ENCODE measurements at places on chromosomes 16 and 17.

GRCh38 chr17:31512104-31512740, 120.7 kb downstream of the RAB11FIP4 start:
- no peak for DNase-seq

DNA sequence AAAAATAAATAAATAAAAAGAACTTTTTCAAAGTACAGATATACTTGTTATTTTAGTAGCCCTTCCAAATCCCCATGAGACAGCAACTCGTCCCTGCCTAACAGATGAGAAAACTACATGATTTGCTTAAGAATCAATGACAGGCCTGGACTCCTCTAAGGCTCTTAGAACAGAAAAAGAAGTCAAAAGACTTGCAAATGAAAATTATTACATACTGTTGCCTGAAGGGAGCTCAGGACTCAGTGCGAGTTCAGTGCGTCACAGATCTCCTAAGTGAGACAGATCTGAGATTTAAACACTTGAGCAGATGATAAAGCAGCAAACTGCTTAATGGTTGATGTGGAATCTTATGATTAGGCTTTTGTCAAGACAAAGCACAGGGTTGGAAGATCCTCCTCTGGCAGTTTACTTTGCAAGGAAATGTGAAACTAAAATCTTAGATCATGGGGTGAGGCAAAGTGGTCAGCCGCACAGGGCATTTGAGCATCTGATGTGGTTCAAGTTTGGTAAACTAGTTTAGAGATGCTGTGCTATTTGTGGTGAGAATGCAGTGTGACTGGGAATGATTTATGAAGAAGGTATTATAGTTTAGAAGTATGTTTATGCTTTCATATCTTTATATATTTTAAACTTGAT, 138.1 kb downstream of the TRIM37 start:
- DNase-seq, result no peak

DNA sequence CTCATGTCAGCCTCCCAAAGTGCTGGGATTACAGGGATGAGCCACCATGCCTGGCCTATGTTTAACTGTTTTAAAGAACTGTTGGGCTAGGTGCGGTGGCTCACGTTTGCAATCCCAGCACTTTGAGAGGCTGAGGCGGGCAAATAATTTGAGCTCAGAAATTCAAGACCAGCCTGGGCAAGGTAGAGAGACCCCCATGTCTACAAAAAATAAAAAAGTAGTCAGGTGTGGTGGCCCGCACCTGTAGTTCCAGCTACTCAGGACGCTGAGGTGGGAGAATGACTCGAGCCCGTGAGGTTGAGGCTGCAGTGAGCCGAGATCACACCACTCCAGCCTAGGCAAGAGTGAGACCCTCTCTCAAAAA, 1.9 kb upstream of the ITGAL start:
- DNase-seq, result no peak

DNA sequence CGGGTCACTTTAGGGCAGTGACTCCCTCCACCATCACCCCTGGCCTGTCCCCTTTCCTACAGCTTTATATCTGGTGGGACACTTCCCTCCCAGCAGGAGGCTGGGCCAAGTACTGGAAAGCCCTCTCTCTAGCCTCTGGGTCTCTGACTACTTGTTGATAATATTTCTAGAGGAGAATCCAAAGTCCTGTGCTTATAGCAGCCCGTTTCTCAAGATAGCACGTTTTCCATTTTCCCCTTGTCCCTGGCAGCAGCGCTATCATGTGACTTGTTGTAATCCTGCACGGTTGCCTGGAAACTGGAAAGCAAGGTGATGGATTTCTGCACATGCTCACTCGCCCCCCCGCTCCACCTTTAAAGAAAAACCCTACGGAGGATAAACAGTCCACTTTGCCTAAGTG, 3.3 kb upstream of the AXIN2 start:
- DNase-seq, result peak; percentile 69

GRCh38 chr16:56931271-56931891, 561 bp upstream of the HERPUD1 start:
- DNase-seq, result peak; percentile 20

DNA sequence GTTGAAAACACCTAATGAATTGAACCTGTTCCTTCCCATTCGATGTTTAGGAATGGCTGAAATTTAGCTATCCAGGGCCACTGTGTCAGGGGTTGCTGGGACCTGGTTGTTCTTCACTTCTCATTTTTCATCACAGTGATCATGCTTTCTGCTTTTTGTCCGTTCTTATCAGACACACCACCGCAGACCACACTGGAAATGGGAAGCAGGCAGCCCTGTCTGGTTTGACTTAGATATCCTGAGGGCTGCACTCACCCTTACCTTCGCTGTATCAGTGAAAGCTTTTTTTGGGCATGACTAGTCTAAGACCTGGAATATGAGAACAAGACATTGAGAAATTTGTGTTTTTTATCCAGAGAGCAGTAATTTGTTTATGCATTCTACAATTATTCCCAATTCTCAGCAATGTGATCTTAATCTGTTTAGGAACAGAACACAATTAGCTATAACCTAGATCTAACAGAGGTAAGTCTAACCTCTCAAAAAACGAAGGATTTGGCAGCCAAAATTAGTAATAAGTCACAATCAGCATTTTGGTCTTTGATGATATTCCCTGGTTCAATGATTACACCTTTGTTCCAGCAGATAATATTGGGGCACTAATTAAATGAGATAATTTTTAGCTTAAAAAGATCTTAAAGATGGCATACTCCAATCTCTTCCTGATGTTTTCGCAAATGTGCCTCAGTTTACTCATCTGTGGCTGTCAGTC, 126.0 kb upstream of the GOT2 start:
- DNase-seq, result no peak

GRCh38 chr16:19854543-19854876, 30.1 kb downstream of the GPRC5B start:
- DNase-seq, result no peak

GRCh38 chr16:56842133-56842532, 22.9 kb upstream of the SLC12A3 start:
- DNase-seq, result no peak

DNA sequence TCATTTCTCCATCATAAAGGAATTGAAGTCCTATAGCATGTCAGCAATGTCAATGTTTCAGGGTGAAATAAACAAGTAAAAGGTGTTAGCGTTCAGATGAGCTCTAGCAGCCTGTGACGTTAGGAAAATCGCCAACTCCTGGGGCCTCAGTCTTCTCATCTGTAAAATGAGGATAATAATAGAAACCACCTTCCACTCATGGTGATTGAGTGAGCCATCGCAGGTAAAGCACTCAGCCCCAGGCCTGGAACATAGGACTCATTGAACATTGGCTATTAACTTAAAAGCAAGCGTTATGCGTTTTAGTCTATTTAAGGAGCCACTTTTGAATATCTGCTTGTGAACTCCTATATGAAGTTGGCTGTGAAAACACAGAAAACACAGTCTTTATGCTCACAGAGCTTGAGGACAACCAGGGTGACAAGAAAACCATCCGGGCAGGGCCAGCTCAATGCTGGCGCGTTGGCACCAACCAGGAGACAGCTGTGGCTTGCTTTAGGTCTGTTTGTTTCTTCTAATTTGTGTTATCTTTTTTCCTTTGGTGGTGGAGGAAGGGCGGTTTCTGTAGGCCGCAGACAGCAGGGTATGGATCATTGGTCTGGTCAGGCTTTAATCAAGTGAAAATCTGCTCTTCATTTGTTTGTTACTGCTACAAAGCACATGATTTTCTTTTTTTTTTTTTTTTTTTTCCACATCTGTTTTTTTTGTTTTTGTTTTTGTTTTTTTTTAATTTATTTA, 35.7 kb upstream of the MED9 start:
- DNase-seq, result no peak

DNA sequence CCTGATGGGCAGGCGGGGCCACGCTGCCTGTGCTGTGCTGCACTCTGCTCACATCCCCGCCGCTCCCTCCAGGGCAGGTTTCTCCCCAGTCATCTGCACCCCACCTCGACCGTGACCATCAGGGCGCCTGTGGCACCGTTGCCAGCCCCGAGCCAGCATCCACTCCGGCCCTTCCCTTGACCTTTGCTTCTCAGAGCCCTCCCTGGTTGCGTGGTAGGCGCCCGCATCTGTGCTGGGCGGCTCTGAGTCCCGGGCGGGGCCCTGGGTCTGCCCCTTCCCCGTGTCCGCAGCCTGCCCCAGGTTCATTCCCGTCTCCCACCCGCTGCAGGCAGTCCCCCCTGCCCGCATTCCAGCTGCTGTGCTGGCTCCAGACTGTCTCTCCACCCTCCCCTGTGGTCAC, 33.2 kb downstream of the ZNF750 start:
- DNase-seq, result no peak

DNA sequence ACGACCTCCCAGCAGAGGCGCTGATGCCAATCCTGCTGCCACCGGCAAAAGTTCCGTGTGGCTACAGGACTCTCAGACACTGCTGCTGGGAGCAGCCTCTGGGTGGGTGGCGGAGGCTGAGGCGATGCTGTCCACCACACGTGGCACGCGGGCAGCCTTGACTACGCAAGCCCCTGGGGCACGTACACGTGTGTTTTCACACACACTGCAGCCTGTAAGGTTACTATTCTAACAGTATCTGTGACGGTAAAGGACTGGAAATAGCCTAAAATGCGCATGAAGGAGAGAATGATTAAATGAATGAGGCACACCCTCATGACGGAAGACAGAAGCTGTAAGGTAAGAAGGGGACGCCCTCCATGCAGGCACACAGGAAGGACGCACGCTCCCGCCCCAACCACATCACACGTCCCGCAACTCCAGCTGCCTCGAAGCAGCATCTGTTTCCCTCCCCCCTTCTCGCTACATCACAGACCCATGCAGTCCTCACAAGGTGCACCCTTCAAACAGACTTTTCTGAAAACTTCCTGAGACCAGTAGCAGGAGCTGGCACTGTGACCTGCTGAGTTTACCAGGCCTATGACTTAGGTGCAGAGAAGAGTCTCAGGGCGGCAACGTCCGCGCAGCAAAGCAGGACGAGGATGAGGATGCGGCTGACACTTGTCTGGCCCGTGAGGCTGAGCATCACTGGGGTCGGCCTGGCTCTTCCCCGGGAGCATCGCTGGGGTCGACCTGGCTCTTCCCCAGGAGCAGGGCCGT, 28.7 kb upstream of the FASN start:
- DNase-seq, result no peak

DNA sequence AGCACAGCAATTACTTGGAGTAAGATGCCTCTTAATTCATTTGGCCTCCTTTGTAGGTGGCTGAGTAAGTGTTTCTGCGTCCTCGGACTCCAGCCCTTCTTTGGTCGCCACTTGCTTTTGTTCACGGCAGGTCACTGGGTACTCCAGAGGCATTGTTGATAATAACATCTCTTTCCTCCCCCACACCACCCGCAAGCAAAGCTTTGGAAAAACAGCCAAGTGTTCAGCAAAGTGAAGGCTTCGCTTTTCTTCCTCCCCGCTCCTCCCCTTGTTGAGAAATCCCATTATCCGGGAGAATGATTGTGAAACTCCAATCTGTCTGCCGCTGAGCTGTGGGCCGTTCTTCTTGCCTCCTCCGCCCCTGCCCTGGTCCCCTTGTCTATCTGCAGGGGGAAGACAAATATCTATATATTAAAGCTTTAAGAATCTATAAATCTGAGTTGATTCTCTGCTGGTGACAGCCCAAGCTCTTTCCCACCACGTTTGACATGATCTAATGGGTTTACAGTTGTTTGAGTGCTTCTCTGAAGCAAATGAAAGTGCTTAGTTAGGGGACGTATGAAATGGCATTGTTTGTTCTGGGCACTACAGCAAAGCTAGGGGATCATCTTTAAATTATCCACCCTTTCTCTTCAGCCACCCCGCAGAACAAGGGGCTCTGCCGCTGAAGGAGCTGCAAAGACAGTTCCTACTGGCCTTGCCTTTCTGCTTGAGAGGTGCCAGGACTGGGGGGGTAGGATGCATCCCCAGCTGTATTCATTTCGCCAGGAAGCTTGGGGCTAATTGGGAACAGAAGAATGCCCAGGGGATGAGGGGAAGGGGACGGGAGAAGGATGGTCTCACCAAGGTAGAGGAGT, 167.1 kb downstream of the CCDC182 start:
- no peak for DNase-seq

DNA sequence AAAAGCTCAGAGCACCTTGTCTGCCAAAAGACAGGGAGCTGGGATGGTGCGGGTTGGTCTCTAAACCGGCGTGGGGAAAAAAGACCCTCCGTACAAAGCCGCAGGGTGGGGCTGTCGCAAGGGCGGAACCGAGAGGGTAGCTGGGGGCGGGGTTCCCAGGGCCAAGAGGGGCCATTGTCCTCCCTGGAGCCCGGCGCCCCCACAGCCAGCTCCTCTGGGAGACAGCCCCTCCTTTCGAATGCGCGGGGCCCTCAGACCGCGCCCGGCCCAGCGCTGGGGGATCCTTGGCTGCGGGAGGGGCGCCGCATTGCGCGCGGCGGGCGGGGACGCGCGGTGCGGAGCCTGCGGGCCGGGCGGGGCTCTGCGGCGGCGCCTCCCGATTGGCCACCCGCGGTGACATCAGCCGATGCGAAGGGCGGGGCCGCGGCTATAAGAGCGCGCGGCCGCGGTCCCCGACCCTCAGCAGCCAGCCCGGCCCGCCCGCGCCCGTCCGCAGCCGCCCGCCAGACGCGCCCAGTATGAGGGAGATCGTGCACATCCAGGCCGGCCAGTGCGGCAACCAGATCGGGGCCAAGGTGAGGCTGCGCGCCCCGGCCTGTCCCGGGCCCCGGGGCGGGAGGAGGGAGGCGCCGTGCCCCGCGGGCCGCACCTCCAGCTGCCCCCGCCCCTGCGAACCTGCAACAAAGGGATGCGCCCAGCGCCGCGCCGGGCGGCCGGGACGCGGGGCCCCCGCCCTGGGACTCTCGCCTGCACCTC, at the start of gene TUBB3:
TUBB3 (plus strand) TSS at position 459 of the 756 bp plus-strand sequence; CDS start at position 519, 60 bp downstream.
- DNase-seq, result peak; percentile 86

- DNase-seq, result no peak
Observed at GRCh38 chr16:77877712-77878347, 89.5 kb downstream of the VAT1L start.

- DNase-seq, result peak; percentile 14
Observed at GRCh38 chr17:63911657-63912100, 621 bp upstream of the CSHL1 start.

- no peak for DNase-seq
Observed at GRCh38 chr16:48831076-48831722, 221.2 kb upstream of the N4BP1 start.

GRCh38 chr17:80492343-80493136, 16.1 kb upstream of the NPTX1 start:
- DNase-seq, result no peak

GRCh38 chr17:44209786-44210341, 9.6 kb downstream of the UBTF start:
- no peak for DNase-seq

DNA sequence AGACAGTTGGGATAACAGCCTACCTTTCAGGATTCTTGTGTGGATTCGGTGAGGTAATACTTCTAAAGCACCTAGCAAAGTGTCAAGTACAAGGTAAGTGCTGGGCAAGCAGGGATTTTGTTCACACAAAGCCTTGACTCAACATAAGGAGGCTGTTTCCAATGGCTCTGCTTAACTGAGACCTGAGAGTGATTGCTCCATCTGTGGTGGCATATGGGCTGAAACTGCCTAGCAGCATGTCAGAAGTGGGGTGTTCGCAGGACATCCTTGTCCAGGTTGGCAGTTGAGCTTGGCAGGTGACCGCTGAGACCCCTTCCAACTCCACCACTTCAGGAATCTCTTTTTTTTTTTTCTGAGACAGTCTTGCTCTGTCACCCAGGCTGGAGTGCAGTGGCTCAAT, 19.8 kb downstream of the IL4R start:
- peak; percentile 63 for DNase-seq
